ENCODE measurements at places on chromosomes 2 and 18.

GRCh38 chr2:42163444-42164045 is 5.6 kb upstream of the EML4 start:
- no peak for DNase-seq

- no peak for DNase-seq
Observed at GRCh38 chr2:168601741-168602140, 145.7 kb downstream of the CERS6 start.

DNA sequence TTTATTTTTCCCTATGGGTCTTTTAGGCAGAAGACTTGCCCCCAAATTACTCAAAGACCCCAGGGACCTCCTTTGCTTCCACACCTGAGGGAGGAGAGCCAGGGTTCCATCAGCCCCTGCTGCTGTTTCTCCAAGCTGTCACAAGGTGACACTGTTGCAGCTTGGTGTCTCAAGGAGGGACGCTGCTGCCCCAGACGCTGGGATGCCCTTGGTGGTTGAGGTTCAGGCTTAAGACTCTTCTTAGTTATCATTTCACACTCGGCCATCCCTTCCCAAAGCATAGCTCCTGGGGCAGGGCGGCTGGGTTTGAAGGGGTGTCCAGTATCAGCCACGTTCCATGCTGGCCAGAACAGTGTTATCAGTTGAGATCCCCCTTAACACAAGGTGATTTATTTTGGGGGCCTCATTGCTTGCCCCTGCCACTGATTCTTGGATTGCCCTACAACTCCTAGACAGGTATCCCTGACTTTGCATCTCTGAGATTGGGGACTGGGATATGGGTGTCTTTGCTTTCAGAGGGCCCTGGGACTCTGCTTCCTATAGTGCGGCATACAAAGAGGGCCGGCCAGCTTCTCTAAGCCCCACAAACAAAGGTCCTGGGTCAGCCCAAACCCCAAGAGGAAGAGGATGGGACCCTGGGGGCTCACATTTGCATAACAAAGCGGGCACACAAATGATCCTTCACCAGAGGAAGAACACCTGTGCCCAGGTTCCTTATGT is 22.7 kb downstream of the GPR55 start:
- no peak for DNase-seq

- DNase-seq, result no peak
Observed at GRCh38 chr18:78496079-78496478, 483.5 kb upstream of the SALL3 start.

GRCh38 chr2:82344670-82345069 is 2040.1 kb upstream of the LRRTM1 start:
- DNase-seq, result no peak
